ENCODE measurements at places on chromosomes 16 and 17. TPM values are rescaled to one million over a fixed set of nuclear protein-coding genes. Genes with fewer than 3 reads are reported as not detected.
A peak's percentile ranks its signal among the peaks of the same experiment; 100 is the strongest.

The TP53TG3F gene
- not detected for total RNA-seq

The LLGL1 gene
- 41.0 TPM for total RNA-seq

The RGS9 gene
- 0.36 TPM for total RNA-seq

The SUZ12 gene
- total RNA-seq = 22.1 TPM

DNA sequence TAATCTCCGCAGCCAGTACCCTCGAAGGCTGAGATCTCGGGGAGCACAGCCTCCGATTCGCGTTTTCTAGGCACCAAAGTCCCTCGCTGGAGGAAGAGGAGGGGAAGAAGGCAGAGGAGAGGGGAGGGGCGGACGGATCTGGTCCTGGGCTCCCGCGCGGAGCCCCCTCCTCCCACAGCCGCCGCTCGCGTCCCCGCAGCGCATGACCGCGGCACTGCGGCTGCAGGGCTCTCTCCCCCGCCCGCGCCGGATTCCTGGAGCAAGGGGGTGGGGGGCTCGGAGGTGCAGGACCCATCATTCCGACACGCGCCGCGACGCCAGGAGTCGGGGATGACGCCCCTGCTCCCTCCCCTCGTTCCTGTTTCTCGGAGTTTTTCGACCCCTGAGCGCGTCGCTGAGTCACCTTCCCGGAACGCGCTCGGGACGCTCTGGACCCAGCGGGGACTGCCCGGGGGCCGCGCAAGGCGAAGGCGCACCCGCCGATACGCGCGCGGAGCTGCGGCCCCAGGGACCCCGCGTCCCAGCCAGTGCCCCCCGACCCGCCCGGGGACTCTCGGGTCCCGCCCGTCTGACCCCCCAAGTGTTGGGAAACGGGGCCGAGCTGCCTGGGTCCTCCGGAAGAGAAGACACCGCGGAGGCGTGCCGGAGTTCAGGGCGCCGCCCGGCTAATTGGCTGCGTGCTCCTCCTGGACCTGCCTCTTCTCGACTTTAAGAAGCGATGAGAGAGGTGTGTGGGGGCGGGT lies 1.4 kb upstream of the SPHK1 start:
- peak; percentile 96 for DNase-seq

DNA sequence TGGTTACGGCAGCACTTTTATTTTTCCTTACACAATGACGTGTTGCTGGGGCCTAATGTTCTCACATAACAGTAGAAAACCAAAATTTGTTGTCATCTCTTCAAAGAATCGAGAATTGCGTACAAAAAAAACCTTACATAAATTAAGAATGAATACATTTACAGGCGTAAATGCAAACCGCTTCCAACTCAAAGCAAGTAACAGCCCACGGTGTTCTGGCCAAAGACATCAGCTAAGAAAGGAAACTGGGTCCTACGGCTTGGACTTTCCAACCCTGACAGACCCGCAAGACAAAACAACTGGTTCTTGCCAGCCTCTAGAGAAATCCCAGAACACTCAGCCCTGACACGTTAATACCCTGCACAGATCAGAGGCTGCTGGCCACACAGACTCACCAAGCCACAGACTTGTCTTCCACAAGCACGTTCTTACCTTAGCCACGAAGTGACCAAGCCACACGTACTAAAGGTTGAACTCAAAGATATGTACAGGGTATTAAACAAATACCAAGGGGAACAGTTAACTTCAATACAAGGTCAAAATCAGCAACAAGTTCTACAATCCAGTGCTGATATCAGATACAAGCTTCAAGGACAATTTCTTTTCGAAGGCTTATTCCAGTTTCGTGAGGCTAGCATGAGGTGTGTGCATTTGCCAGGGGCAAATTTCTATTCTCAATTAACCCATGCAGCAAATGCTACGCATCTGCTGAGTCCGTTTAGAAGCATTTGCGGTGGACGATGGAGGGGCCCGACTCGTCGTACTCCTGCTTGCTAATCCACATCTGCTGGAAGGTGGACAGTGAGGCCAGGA lies 2.4 kb downstream of the ACTG1 start:
- no peak for DNase-seq

- peak; percentile 88 for DNase-seq
Observed at GRCh38 chr17:74343526-74344284, 17.7 kb downstream of the KIF19 start.

DNA sequence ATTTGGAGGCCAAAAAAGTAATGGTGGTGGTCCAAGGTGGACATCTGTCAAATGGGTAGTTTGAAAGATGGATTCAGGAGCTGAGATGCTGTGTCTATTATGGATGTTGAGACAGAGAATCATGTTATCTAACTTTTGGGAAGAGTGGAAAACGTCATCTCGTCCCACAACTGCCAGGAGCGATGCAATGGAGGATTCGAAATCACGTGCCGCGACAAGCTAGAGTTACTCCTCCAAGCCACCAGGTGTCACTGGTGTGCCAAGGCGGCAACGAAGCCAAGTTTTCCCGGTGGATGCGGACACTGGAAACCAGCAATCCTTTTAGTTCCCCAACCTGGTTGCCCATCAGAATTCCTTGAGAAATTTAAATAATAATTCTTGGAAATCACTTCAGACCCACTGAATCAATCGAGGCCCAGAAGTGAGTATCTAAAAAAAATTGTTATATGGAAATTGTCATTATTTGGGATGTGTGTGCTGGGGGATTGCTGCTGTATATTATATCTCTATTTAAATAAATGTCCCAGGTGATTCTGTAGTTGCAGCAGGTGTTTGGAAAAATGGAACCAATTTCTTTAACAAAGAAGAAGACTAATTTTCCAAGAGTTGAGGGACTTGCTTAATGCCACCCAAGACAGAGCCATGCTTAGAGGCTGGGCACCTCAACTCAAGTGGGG lies 206.1 kb downstream of the HAPSTR1 start:
- DNase-seq = no peak

GRCh38 chr16:64903770-64904169 lies 218.1 kb downstream of the CDH11 start:
- no peak for DNase-seq

GRCh38 chr16:83581994-83582747 lies 225.6 kb upstream of the HSBP1 start:
- no peak for DNase-seq

DNA sequence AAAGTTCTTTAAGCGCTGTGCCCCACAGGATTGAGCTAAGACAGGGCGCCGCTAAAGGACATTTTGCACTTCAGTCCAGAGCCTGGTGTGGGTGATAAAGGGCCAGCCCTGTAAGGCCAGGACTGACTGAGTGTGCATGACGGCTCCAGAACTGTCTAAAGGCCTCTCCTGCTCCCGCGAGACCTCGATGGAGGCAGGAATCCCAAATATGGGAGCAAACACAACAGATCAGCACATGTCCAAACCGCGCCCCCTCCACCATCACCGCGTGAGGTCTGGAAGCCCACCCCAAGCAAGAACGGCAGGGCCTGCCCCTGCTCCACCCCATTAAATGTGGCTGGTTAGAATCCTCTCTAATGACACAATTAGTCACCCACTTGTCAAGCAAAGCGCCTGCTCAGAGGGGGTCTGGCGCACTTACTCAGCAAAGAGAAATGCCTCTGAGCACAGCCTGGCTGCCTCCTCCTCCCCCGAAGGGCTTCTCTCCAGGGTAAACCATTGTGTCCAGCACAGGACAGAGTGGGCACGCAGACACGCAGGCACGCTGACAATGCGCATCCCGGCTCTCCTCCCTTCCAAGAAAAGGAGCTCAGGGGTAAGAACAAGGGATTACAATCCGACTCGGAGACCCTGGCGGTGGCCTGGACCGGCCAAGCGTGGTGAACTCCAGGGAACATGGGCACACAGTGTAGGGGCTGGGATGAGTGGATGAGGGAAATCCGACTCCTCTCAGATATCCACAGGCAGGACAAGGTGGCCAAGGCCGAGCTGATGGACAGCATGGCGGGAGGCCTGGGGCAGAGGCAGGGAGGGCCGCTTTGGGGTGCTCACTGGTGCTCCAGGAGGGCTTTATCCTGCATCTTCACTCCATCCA lies 1.5 kb downstream of the MXRA7 start:
- DNase-seq = peak; percentile 99

- DNase-seq = no peak
Observed at GRCh38 chr16:11015076-11015475, 70.7 kb downstream of the CLEC16A start.

GRCh38 chr16:66915041-66915440 lies 3.6 kb downstream of the CDH16 start:
- no peak for DNase-seq

DNA sequence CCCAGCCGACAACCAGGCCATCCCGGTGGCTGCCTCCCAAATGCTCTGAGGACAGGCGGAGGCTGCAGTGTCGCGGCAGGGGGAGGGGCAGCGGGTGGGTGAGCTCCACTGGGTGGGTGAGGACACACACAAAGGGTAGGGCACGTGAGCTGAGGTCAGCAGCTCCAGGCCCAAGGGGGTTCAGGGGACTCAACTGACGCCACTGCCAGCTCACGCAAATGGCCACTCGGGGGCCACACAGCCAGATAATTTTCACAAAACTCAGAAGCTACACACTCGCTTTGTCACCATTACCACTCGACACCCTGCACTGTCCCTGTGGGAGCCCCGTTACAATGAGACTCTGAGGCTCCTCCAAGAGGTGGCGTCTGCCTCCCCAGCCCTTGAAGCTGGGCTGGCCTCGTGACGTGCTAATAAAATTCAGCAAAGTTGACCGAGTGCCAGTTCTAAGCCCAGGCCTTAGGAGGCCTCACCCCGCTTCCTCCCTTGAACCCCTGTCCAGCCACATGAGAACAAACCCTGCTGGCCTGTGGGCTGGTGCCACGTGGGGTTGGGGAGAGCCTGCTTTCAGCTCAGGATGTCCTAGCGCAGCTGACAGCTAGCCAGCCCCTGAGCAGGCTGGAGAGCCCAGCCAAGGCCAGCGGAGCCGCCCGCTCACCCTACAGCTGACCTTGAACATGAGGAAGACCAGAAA lies 56.9 kb downstream of the RMI2 start:
- peak; percentile 81 for DNase-seq

GRCh38 chr17:75406222-75406615 lies 741 bp upstream of the GRB2 start:
- DNase-seq = peak; percentile 19

DNA sequence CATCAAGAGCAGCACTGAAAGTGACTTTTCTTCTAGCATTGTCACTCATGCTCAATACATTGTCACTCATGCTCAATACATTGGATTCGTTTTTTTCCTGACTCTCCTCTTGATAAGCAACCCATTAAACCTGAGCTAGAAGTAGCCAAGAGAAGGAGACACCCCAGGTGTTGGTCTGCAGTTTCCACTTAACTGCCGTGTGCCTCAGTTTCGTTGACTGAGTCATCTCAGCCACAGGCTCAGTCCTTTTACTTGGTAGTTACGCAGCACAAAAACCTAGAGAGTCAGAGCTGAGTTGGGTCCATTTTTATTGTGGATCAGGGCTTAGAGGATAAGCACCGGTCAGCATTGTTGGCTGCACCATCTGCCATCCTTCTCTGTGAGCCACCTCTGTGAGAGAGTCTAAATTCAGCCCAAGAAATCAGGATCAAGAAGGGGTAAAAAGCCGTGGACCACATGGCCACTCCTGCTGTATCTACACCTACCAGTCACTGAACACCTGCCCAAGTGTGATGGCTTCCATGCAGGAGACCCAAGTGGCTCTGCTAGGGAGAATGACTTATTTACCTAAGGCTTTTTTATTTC lies 11.3 kb downstream of the GINS2 start:
- peak; percentile 61 for DNase-seq

- no peak for DNase-seq
Observed at GRCh38 chr16:85227084-85227945, 115.0 kb upstream of the CIBAR2 start.

- no peak for DNase-seq
Observed at GRCh38 chr16:24352746-24353145, 96.6 kb downstream of the CACNG3 start.

DNA sequence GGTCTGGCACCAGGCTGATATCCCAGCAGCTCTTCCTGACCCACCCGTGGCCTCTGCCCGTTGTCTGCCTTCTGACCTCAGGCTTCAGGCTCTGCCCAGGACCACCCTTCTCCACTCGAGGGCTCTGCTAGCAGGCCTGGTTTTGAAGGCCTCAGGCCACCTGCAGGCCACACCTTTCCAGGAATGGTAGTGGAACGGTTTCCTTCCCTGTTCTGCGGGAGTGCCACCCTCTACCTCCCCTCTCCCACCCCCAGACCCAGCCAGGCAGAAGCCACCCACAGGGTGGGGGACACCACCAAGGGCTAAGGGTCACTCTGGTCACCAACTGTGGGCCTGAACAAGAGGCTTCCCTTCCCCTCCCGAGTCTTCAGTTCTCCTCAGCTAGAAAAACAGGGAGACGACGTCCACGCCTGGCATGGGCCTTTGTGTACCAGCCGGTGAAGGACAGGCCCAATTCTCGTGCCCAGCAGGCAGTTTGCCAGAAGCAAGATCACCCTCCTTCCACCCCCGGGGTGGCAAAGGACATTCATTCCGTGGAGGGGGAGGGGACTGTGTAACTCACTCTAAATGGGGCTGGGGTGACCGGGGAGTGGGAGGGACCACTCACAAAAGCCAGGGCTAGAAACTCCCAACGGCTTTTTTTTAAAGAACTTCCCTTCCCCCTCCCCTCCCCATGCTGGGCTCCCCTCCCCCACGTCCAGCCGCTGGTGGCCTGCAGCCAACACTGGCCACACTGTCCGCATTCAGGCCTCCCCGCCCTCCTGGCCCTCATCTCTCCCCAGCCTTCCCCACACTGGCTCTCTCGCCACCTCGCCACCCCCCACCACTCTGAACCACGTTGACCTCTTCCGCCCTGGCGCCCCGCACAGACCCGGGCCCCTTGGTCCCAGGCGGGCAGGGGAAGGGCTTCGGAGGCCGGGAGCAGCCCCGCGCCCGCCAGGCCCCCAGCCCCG lies 7.7 kb downstream of the CBX4 start:
- DNase-seq = peak; percentile 97

GRCh38 chr16:56344518-56345405 lies 80.6 kb downstream of the AMFR start:
- peak; percentile 87 for DNase-seq

- DNase-seq = peak; percentile 67
Observed at GRCh38 chr16:73050201-73051099, 2.5 kb upstream of the ZFHX3 start.
